PC-3 (cell line): ENCODE measurements at places on chromosomes 7 and 10. TPM values are rescaled to one million over a fixed set of nuclear protein-coding genes. Genes with fewer than 3 reads are reported as not detected.

Gene ANKRD2
- 1.7 and 1.8 TPM in 2 replicates for total RNA-seq

Gene GATA3
- 2.6 and 3.6 TPM in 2 replicates for total RNA-seq

Gene PLOD3
- 60.8 and 66.6 TPM in 2 replicates for total RNA-seq

Gene RNF133
- total RNA-seq, result 0.26 and 0.69 TPM in 2 replicates

Gene POM121
- 13.1 and 21.8 TPM in 2 replicates for total RNA-seq

Gene TUBAL3
- total RNA-seq, result not detected in 2 replicates

Gene GIMAP6
- 1.2 TPM in 1 of 2 replicates, not detected in the other for total RNA-seq

Gene CARD11
- not detected in 2 replicates for total RNA-seq

Gene TAS2R5
- 0.26 and 1.4 TPM in 2 replicates for total RNA-seq

Gene DHTKD1
- total RNA-seq, result 8.1 and 18.7 TPM in 2 replicates

Gene DBF4
- 21.4 and 37.5 TPM in 2 replicates for total RNA-seq

Gene CHAT
- not detected in 2 replicates for total RNA-seq

Gene AOC1
- not detected in 2 replicates for total RNA-seq

Gene FAM237B
- not detected in 2 replicates for total RNA-seq

Gene MYH16
- total RNA-seq, result 2.8 and 4.7 TPM in 2 replicates

Gene CALML5
- not detected in 2 replicates for total RNA-seq

Gene TMEM196
- not detected in 2 replicates for total RNA-seq

Gene ZPBP
- total RNA-seq, result not detected in 2 replicates

Gene PVRIG
- not detected in 2 replicates for total RNA-seq

Gene MYL10
- 0.69 TPM in 1 of 2 replicates, not detected in the other for total RNA-seq

Gene CPA1
- not detected in 2 replicates for total RNA-seq

Gene SORCS3
- 0.46 TPM in 1 of 2 replicates, not detected in the other for total RNA-seq

Gene MACROH2A2
- total RNA-seq, result 86.7 and 103 TPM in 2 replicates

Gene MTPN
- 96.0 and 113 TPM in 2 replicates for total RNA-seq

Gene CADPS2
- total RNA-seq, result 7.5 and 9.4 TPM in 2 replicates
